MV-4-11 (cell line): ENCODE measurements at places on chromosomes 2 and 18.

DNA sequence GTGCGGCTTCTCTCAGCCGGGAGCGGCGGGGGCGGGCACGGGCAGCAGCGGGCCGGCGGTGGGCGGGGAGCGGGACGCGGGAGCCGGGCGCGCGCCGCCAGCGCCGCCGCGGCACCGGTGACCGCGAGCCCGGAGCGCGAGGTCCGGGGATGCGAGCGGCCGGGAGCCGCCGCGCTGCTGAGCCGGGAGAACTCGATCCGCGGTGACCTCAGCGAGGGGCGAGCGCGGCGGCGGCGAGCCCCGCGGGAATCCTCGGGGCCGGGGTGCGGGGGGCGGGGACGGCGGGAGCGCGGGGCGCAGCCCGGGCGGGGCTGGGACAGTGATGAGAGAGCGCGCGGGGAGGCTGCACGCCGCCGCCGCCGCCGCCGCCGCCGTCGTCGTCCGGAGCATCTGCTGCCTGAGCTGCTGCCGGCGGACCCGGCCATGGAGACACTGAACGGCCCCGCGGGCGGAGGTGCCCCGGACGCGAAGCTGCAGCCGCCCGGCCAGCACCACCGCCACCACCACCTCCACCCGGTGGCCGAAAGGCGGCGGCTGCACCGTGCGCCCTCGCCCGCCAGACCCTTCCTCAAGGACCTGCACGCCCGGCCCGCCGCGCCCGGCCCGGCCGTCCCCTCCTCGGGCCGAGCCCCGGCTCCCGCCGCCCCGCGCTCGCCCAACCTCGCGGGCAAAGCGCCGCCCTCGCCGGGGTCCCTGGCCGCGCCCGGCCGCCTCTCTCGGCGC lies at the start of gene MTCL1:
TSS of gene MTCL1 (plus strand) at position 319 of the 723 bp plus-strand sequence. CDS start at position 424, 105 bp downstream.
- no peak for DNase-seq

DNA sequence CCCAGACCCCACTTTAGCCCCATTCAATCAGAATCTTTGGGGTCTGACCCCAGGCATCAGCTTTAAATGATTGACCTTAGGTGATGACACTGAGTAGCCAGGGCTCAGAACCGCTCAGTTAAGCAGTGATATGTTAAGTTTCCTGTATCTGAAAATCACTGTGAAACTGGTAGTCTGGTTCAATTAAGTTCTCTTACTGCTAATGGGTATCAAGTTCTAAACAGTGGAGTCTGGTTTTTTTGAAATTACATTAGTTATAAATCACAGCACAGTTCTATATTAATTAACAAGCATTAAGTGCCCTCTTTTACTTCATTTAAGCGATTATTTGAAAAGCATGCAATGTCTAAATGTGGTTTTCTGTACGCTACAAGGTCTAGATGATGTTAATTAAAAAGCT lies 117.9 kb downstream of the HAUS1 start:
- DNase-seq, result no peak

DNA sequence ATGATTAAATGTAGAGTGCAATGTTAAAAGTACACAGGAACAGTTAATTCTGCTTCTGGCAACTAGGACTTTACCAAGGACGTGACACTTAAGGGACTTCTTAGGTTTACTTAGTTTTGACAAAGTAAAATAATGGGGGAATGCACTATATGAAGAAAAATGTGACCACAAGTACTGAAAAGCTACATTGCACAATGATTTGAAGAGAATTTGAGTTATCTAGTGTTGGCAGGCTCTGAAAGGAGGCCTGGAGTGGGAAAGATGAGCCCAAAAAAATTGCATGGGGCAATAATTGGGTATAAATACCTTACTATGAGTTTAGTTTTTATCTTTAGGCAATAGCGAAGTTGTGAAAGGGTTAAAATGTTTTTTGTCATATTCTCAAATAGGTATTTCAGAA lies 173.7 kb downstream of the DOK6 start:
- no peak for DNase-seq

DNA sequence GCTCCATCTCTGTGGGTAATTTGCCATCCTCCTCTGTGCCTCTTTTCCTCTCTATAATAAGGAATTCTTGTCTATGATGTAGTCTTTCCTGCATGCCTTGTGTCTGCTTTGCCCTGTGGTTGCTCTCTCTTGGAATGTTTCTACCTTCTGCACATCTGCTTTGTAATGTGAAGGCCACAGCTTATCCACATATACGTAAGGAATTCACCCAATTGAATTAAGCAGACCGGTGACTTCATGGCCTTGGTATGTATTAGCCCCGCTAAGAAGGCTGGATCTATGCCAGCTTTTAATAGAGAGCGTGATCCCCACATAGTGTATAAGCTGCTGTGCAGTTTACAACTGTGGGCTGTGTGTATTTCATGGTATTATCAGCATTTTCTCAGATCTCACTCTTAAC lies 274.7 kb downstream of the RNF144A start:
- no peak for DNase-seq

DNA sequence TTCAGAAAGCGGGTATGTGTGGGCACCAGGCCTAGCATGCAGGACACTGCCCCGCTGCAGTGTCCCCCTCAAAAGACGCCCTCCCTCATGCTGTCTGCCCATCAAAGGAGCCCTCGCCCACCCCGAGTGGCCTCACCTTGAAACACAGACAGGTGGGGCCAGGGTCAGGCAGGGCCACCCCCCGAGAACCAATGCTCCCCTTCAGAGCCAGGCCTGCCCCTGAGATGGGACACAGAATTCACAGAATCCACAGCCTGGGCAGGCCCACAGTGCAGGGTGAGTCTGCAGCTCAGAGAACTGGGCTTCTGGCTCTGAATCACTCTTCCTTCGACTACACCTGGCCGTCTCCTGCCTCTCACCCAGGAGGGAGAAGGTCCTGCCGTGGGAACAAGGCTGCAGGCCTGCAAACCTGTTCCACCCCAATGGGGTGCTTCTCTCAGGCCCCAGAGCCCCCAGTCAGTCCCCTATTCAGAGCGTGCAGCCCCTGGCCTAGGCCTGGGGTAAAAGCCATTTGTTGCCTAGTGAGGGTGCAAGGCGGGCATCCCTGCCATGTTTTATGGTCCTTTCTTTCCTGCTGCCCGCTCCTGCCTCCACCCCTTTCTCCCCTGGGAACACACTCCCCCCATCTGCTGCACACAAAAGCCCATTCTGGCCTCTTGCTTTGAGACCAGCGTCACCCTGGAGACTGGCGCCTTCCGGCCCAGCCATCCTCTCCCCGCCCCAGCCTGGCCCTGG lies 11.3 kb upstream of the ARHGEF4 start:
- no peak for DNase-seq
